ENCODE measurements at places on chromosomes 16 and 17. TPM values are rescaled to one million over a fixed set of nuclear protein-coding genes. Genes with fewer than 3 reads are reported as not detected.

NUDT7 gene
- total RNA-seq: 8.3 TPM

NOMO2 gene
- total RNA-seq: 66.8 TPM

NOG gene
- 10.2 TPM for total RNA-seq

CRYBA1 gene
- 4,794 TPM for total RNA-seq

PERCC1 gene
- total RNA-seq: 6.9 TPM

ACSM3 gene
- 2.0 TPM for total RNA-seq

HCRT gene
- 1.4 TPM for total RNA-seq

GCGR gene
- 0.27 TPM for total RNA-seq

SLC22A31 gene
- not detected for total RNA-seq

KRTAP9-8 gene
- 0.44 TPM for total RNA-seq

HBA2 gene
- 1,606 TPM for total RNA-seq

HP gene
- 0.55 TPM for total RNA-seq

ORC6 gene
- 8.7 TPM for total RNA-seq

TNP2 gene
- total RNA-seq: not detected

FBXW10B gene
- total RNA-seq: 1.5 TPM

All from camera-type eye (tissue), 1 donor.